ENCODE measurements at places on chromosomes 7 and 10.
A peak's percentile ranks its signal among the peaks of the same experiment; 100 is the strongest.

DNA sequence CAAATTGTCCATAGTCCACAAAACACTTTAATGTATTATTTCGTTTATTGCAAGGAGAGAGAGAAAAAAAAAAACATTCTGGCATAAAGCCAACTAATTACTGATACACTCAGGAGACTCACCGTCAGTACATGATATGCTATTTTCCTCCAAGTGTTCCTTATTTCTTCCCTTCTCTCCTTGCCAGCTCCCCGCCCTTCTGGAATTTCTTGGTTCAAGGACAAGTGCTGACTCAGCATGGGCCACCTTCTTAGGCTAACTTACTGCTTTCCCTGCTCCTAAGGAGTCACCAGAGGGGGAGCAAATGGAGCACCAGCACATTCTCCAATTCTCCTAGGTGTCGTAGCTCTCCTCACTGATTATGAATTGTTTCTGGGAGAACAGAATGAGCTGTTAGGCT, 133.8 kb upstream of the HDAC9 start:
- no peak for DNase-seq

GRCh38 chr7:16062269-16062668, 359.1 kb downstream of the CRPPA start:
- no peak for DNase-seq

- DNase-seq = no peak
Observed at GRCh38 chr7:139646566-139646965, 123.1 kb downstream of the CLEC2L start.

GRCh38 chr10:95840681-95841080, 67.1 kb upstream of the CC2D2B start:
- no peak for DNase-seq

DNA sequence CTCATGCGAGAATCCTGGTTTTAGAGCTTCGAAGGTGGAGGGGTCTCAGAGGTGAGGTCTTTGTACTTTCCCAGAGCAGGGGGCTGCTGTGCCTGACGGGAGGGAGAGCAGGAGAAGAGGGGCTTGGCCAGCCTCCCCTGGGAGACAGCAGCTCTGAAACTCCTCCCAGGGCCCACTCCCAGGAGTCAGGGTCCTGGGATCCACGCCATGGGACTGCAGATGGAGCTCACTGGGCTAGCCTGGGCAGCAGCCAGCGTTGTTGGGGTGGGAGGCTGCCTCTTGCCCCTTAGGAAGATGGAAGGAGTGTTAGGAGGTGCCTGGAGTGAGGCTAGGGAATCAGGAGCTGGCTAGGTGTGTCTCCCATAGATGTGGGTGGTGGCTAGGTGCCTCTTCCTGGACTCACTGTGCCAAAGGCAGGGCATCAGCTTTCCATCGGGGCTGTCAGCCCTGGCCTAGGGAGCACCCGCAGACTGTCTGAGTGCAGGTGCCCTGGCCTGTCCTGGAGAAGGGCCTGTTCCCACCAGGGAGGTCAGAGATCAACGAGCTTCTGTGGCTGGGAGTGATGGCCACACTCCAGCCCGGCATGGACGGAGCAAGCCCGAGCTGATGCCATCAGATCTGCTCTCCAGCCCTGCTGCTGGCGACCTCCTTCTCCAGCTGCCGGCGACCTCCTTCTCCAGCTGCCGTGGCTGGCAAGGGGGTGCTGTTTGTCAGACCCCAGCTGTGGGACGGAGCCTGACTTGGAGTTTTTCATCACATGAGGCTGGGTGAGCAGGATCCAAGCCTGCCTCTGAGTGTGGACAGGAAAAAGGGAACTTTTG, 111.3 kb downstream of the PTPN20 start:
- DNase-seq = no peak

DNA sequence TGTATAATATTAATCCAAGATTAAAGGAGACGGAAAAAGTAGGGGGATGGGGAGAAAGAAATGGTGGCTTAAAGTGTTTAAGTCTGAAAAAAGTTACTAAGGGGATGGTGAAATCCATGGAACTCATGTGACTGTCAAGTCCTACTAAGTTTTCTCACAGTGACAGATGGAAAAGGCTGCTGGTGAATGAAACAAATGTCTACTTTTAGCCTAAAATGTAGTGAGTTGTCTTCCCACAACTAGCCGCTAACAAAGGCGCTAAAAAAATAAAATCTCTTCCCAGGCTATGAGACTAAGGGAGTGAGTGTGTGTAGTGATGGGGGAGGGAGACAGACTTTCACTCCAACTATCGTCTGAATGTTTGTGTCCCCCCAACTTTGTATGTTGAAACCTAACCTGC, 12.6 kb downstream of the VIM start:
- DNase-seq = no peak

- DNase-seq = no peak
Observed at GRCh38 chr10:16155834-16156233, 281.0 kb upstream of the PTER start.

GRCh38 chr7:111840528-111840927, 278.2 kb upstream of the IMMP2L start:
- no peak for DNase-seq

DNA sequence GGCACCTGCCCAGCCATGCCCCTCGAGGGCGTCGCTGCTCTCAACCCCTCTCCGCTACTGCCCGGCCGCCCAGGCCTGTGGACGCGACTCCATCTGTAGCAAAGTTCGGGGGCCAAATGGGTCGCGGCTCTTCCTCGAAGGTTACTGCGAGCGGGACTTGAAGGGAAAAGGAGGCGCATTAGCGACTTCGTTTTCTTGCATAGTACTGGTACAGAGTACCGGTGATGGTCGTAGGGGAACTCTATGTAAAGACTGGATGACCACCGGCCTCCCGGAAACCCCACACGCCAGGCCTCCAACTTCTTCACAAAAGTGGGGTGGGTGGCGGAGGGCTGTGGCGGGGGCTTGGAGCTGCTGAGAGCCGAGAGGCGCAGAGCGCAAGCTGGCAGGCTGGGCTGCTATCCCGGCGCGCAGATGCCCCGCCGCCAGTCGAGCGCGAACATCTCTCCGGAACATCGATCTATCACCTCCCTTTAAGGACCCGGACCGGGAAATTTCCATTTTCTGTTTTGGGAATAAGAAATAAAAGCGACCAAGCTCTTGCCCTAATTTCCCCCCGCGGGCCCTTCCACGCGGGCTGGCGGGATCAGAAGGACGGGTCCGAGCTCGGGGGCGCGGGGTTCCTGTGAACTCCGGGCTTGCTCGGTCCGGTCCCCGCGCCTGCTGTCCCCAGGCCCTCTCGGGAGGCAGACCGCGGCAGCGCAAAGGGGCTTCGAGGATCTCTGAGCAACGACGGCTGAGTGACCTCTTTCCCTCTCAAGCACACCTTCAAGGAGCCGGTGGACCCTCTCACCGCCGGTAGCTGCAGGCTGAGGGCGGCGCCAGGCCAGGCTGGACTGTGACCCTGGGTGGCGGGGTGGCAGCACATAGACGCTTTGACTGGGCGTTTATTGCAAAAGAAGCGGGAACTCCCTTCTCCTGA, 12.2 kb upstream of the FEZF1 start:
- no peak for DNase-seq

GRCh38 chr7:18526368-18526878, 30.9 kb downstream of the HDAC9 start:
- no peak for DNase-seq

DNA sequence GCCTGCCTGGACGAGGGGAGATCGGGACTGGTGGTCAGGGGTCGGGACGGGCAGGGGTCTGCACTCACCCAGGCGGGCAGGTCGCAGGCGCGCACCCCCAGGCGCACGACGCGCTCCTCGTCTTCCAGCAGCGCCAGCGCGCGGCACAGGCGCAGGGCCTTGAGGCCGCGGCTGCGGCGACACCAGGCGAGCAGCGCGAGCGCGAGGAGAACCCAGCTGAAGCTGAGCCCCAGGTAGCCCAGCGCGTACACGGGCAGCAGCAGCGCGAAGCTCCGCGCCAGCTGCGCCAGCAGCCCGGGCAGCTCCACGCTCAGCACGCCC, 328 bp downstream of the ESYT2 start:
- no peak for DNase-seq

- DNase-seq = no peak
Observed at GRCh38 chr7:155959894-155960293, 147.6 kb upstream of the SHH start.

- DNase-seq = no peak
Observed at GRCh38 chr10:113099431-113100183, 149.6 kb downstream of the TCF7L2 start.

DNA sequence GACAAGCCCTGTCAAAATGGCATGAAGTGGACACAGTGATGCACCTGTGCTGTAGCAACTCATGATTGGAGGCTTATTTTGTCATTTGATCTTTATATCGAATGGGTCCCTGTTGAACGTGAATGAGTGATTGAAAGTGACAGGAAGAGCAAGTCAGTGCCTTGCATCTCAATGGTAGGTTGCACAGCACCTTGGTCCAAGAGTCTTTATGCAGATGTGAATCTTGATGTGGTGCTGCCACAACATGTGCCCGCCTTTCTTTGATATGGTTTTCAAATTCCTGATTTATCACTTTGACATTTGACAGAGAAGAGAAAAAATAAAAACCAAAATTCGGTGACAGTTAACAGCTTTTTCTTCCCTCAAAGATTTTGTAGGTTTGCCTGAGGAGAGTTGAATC, 1182.4 kb downstream of the DNAJB9 start:
- no peak for DNase-seq

- DNase-seq = no peak
Observed at GRCh38 chr10:3287572-3288445, 115.2 kb upstream of the PITRM1 start.

- DNase-seq = no peak
Observed at GRCh38 chr10:103542764-103543616, 49.5 kb downstream of the NEURL1 start.

GRCh38 chr10:105855791-105856190, 1214.7 kb downstream of the SORCS3 start:
- DNase-seq = no peak

- no peak for DNase-seq
Observed at GRCh38 chr10:44043646-44044375, 341.1 kb downstream of the CXCL12 start.

DNA sequence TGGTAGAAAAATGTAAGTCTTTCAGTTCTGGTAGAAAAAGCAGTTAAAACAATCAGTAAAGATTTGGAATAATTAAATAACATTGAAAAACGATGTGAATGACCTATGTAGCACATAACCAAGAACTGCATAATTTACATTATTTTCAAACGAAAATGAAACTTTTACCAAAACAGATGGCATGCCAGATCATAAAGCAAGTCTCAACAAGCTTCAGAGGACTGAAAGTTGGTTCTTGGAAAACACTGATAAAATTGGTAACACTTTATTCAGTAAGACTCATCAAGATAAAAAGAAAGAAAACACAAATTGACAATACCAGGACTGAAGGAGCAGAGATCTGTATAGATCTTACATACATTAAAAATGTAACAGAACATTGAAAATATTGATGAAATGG, 92.8 kb downstream of the VIPR2 start:
- DNase-seq = no peak

- no peak for DNase-seq
Observed at GRCh38 chr7:117830422-117830954, 42.8 kb downstream of the CTTNBP2 start.

DNA sequence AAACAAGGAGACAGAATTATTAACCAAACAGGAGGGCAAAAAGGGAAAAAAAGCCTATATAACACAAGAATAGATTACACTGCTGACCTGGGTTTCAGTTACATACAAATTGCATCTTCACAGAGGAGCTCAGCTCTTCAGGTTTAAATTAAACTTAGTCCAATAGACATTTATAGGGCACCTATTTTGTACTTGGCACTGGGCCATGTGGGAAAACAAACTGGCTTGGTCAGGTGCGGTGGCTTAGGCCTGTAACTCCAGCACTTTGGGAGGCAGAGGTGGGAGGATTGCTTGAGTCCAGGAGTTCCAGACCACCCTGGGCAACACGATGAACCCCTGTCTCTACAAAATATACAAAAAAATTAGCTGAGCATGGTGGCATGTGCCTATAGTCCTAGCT, 62.3 kb upstream of the CCDC6 start:
- DNase-seq = no peak

DNA sequence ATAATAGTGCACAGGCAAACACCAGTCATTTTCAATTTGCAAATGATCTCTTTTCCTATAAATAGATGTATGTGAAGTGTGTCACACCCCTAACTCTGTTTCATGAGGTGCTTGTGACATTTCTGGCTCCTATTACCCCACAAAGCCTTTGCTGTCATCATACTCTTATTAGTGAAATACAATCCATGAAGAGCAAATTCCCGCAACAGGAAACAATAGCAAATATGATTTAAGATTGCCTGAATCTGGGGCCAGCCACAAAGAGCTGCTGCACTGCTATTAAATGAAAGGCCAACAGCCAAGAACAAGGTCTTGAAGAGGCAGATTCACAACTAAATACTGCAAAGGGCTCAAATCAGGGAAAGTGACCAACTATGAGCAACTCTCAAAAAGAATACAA, 96.3 kb upstream of the CAV2 start:
- no peak for DNase-seq

- DNase-seq = no peak
Observed at GRCh38 chr10:104622598-104623209, 18.4 kb upstream of the SORCS3 start.

- DNase-seq = peak; percentile 88
Observed at GRCh38 chr7:44921607-44922350, 36.4 kb upstream of the PURB start.

- DNase-seq = no peak
Observed at GRCh38 chr7:55523366-55523765, 48.9 kb downstream of the VOPP1 start.

- no peak for DNase-seq
Observed at GRCh38 chr7:146709451-146710027, 592.9 kb downstream of the CNTNAP2 start.

GRCh38 chr10:96281444-96282029, 10.2 kb upstream of the BLNK start:
- no peak for DNase-seq

DNA sequence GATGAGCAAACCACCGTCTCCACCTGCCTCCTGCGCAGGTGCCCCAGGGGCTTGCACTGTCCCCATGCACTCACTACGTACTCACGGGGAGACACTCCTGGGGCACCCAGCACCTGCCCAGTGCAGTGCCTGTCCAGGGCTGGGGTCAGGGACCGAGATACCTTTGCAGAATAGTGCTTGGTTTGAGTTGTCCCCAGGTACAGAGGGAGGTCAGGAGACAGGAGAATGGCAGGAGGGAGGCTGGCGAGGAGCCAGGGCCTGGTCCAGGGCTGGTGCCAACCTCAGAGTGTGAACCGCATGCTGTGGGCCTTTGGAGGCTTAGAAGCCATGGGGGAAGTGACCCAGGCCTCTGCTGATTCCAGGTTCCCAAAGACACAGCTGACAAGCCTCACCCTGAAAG, 110.1 kb upstream of the GPR26 start:
- no peak for DNase-seq

- no peak for DNase-seq
Observed at GRCh38 chr7:103573479-103574058, 127.6 kb upstream of the SLC26A5 start.
